Hematopoietic multipotent progenitor cell treated with erythropoietin and hydrocortisone succinate and interleukin-3 and kit ligand, for 17 days (in vitro differentiated cells): ENCODE measurements at places on chromosomes 5 and 9.

DNA sequence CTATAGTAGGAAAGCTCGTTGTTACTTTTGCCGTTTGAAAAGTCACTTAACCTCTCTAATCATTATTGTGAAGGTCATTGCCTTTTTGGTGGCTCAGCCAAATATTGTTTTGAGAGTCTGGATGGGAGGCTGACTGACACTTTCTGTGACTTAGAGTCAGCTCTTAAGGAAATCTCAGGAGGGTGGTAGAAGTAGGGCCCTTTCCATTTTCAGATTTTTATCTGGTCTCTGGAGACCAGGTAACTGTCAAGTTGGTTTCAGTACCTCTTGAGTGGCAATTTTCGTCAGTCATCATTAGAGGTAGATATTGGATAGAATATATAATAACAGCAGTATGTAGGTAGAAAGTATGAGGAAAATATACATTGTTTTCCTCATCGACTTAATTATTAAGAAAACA is 23.3 kb downstream of the UGCG start:
- no peak for DNase-seq

GRCh38 chr9:124472770-124473169 is 22.5 kb downstream of the ADGRD2 start:
- no peak for DNase-seq

- no peak for DNase-seq
These were observed 54.1 kb downstream of the PSMB7 start for GRCh38 chr9:124361128-124361527.

DNA sequence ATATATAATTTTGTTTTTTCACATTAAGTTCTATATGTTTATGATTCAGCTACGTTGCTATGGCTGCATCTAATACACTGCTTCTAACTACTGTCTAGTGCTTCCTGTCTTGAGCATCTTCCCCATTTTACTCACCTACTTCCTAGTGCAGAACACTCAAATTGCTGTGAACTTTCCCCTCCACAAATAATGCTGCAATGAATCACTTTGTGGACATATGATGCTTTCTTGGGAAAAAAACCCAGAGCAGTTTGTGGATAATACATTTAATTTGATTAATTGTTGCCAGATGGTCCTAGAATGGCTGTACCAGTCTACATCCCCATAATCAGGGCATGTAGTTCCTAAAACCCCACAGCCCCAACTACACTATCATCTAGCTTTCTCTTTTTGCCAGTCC is 18.5 kb downstream of the CD180 start:
- DNase-seq: no peak

DNA sequence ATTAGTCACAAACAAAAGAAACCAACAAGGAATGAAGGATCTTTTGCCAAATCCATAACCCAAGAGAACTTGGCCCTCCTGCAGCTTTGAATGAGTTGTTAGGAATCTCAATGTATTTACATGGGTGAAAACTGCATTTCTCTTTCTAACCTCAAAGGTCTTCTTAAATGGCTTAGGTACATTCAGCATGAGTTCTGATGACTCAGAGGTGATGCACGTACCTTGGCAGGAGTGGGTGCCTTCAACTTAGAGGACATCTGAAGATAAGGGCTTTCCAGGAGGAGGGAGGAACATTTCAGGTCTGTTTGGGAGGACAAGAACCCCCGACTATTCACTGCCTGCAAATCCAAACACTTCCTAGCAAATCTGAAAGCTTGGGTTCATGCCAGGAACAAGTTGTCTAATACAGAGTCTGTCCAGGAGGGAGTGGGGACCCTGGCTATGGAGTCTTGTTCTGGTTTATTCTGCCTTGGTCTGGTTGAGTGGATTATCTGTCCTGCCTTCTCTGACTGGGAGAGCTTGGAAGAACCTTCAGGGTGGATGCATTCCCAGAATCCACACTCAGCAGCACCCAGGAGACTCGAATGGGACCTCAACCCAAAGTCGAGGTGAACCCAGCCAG is 65.7 kb downstream of the IRX2 start:
- DNase-seq: no peak

DNA sequence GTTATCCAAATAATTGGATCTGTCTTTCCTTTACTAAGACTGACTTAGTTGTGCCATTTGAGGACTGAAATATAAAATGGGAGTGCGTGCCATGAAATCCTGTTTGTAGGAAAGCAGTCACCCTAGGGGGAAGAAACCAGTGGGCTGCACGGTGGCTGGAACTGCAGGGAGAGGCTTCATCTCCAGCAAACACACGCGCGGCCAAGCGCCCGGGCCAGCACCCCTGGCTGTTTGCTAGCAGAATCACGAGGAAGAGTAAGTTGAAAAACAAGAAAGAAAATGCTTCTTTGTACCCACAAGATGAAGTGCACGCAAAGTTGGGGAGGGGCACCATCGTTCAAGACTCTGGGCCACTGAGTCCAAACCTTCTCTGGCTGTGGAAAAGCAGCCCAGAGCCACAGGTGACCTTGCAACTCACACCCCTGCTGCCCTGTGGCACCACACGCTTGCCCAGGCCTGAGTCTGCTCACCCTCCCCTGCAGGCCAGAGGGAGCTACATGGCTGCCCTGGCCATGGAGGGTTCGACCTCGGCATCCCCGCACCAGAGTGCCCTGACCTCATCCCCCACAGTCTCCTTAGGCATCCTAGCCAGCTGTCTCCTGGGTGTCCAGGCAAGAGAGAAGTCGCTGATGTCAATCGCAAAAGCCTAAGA is 55.2 kb downstream of the IRX2 start:
- DNase-seq: no peak

- DNase-seq: no peak
These were observed 190.1 kb upstream of the MEF2C start for GRCh38 chr5:89072842-89073672.

GRCh38 chr9:132646726-132647125 is 23.1 kb downstream of the DDX31 start:
- no peak for DNase-seq

DNA sequence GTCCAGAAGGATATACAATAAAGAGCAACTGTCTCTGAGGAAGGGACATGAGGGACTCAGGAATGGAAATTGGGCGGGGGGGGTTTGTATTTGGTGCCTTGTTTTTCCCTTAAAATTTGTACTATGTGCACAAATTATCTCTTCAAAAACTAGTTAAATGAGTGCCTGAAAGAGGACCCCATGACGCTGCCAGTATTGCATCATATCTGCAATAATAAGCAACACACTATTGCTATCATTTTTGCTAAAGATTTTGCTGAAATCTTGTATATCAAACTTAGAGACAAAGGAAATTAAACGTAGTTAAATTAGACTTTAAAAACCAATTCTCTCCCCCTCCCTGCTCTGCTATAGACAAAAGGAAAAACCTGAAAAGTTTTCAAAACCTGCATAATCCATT is 89.7 kb upstream of the SLC30A5 start:
- no peak for DNase-seq

GRCh38 chr9:94511955-94512265 is 43.0 kb upstream of the PCAT7 start:
- DNase-seq: no peak

GRCh38 chr5:62124266-62124665 is 181.7 kb upstream of the KIF2A start:
- no peak for DNase-seq

GRCh38 chr5:145221416-145221815 is 613.7 kb downstream of the PRELID2 start:
- no peak for DNase-seq

DNA sequence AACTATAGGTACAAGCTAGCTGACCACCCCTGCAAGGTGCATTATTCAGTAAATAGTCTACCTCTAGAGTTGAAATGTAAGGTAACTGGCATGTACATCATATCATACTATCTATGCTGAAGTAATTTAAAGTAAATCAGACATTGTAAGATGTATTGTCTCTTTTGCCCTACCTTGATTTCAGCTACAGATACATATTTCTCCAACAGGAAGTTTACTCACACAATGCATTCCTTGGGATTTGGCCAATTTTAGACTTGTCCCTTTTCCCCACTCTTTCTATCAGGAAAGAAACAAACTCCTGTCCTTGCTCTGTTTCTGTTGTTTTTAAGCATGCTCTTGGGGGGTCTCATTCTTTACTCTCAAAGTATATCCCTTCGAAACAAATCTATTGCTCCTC is 58.5 kb upstream of the TSLP start:
- no peak for DNase-seq
